ENCODE measurements at places on chromosomes 6 and 20.
A peak's percentile ranks its signal among the peaks of the same experiment; 100 is the strongest.

GRCh38 chr20:61185841-61186601 is 66.0 kb upstream of the CDH4 start:
- peak; percentile 37 for DNase-seq

DNA sequence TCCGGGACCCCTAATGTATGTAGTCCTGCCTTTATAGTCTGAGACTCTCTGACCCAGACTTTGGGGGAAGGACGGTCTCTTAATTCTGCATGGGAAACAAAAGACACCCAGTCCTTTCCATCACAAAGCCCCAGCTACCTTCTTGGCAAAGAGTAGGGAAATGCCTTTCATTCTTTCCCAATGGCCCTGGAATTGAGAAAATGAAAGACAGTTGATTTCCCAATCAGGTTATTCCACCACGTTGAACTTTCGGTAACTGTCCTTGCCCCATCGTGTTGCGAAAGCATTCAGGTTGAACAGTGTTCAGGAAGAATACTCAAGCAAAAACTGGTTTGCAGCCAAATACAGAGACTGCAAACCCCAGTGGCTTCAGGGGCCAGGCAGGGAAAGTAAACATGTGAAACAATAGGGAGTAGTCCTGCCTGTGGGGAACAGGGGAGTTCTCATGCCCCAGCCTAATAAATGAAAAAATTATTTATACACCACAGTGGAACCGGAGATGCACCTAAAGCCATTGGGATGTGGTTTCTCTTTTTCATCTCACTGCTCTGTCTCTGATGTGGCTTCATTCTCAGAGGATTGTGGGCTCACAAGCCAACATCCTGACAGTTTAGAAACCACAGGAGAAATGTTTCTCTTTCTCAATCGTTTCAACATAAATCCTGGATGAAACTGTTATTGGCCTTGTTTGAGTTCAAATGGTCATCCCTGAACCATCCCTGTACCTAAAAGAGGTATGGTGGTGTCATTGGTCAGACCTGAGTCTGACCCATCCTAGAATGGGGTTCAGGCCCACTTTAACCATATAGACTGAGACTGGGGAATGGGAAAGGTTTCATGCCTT is 44.2 kb upstream of the SLC9A8 start:
- DNase-seq, result peak; percentile 53

GRCh38 chr20:11888648-11889047 is 29.0 kb upstream of the BTBD3 start:
- no peak for DNase-seq

DNA sequence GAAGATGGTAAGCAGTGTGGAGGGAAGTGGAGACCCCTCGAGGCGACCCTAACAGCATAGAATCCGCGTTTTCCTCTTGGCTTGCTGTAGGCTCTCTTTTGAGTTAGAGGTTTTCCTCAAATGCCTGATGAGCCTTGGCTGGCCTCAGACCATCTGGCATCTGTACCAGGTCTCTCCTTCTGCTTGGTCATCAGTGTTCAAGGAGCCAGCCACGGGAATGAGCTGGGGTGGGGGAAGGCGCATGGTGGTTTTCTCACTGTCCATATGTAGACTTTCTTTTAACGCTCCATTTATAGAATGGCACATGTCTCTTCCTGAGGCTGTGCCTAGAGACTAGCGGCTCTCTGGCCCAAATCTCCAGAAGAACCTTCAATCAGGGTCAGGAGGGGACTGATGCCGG is 8.1 kb upstream of the GUCA1A start:
- no peak for DNase-seq

- no peak for DNase-seq
Measured at GRCh38 chr20:57066126-57066900, 200.1 kb downstream of the BMP7 start.

DNA sequence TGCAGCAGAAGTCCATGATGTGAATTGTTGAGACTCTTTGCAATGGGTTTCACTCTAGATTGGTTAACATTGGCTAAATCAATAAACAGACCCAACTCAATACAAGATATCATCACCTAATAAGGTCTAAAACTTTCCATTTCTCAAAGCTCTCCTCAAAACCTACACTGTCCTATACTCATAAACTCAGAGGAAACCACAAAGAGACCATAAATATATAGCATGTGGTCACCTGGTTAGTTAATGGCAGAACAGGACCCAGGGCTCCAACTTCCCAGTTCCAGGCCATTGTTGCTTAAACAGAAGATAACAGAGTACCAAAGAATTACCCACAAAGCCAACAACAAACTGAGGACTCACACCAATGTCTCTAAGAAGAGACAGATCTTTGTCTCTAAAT is 12.0 kb downstream of the RTN4IP1 start:
- DNase-seq, result no peak

- DNase-seq, result no peak
Measured at GRCh38 chr6:148223424-148223842, 119.2 kb upstream of the SASH1 start.

GRCh38 chr20:20198011-20198410 is 145.7 kb downstream of the CFAP61 start:
- no peak for DNase-seq

DNA sequence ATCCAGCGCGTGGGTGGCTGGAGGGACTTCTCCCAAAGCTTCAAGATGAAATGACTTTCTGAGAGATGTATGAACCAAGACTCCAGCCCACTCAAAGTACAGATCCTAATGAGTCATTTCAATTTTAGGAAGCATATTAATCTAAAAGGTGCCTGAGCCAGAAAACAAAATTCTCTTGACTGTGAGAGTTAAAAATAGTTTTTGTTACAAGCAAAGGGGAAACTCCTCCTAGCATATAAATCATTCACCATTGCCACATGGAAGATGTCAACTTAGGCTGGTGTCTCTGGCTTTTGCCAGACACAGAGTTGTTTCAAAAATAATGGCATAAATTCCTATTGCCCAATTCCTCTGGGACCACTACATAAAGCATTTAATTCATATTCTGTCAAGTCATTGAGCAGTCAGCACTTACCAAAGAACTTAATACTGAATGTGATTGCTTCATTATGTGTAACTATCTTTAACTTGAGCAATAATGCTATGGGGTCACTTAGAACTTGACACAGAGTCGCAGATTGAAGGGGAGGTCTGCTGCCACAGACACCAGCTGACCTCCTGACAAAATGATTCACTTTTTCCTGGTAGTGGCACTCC is 280.6 kb downstream of the SLC35F1 start:
- no peak for DNase-seq

- no peak for DNase-seq
Measured at GRCh38 chr20:32966881-32967781, 37.1 kb downstream of the SUN5 start.

GRCh38 chr20:235891-236290 is 8.8 kb downstream of the DEFB129 start:
- peak; percentile 12 for DNase-seq

GRCh38 chr6:36766399-36766945 is 68.8 kb downstream of the RAB44 start:
- no peak for DNase-seq

GRCh38 chr6:133312006-133312405 is 70.8 kb downstream of the EYA4 start:
- DNase-seq, result no peak

- no peak for DNase-seq
Measured at GRCh38 chr6:2890976-2891767, 11.9 kb downstream of the SERPINB9 start.

- no peak for DNase-seq
Measured at GRCh38 chr6:75418233-75418632, 75.4 kb downstream of the FILIP1 start.

DNA sequence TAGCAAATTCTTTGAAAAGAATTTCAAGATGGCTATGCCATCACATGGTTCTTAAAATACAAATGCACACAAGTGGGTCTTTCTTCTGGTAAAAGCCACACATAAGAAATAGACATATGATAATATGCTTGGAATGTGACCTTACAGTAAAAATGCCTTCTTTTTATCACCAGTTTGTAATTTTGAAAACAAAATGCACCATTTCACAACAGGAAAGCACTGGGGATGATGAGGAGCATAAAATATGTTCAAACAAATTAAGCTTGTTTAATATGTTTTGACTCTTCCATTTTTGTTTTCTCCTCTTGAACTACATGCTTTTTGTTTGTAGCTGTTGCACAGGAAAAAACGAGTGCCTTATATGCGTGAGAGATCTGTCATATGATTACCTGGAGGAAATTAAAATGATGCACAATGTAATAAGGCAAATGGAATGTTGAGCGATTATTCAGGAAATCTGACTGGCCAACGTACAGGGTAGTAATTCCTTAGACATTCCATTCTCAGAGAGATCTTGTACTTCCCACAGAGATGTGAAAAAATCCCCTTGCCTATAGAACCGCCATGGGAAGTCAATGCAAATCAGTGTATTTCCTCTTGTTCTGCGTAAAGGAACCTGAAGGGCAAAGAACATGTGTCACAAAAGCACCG is 911.6 kb downstream of the TFAP2A start:
- DNase-seq, result no peak

- DNase-seq, result no peak
Measured at GRCh38 chr6:126947070-126947469, 171.4 kb upstream of the RSPO3 start.

DNA sequence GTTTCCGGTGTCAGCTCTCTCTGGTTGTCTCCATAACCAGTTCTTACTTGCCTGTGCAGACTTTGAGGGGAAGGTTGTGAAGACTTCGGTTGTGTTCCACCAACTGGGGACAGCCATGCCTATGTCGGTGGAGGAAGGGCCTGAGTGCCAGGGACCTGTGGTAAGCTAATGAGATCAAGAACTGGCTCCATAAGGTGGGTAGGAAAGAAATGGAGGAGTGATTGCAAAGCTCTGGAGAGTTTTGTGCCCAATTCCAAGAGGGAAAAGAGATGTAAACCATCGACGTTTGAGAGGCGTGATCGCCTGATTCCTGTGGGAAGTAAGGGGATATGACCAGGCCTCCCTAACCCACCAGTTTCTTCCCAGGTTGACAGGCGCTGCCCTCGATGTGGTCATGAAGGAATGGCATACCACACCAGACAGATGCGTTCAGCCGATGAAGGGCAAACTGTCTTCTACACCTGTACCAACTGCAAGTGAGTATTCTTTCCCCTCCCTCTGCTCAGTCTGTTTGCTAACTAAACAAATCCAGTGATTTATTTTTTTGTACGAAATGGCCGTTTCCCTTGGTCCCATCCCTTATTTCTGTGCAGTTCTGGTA is 893 bp downstream of the POLR1H start:
- DNase-seq, result peak; percentile 15

GRCh38 chr20:35226884-35227681 is 593 bp downstream of the MMP24 start:
- DNase-seq, result peak; percentile 11

DNA sequence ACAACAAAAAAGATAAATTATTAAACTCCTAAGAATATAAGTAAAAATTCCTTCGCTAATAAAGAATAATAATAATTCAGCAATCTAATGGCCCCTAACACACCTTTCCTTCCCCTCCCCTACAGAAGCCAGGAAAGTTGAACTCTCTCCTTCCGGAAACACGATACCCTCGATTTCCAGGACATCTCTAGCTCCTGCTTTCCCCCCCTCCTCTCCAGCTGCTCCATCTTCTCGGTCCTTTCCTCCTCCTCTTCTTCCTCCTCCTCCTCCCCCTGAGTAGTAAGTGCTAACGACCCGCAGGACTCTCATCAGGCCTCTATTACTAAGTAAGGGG is 603 bp downstream of the TASP1 start:
- peak; percentile 32 for DNase-seq

DNA sequence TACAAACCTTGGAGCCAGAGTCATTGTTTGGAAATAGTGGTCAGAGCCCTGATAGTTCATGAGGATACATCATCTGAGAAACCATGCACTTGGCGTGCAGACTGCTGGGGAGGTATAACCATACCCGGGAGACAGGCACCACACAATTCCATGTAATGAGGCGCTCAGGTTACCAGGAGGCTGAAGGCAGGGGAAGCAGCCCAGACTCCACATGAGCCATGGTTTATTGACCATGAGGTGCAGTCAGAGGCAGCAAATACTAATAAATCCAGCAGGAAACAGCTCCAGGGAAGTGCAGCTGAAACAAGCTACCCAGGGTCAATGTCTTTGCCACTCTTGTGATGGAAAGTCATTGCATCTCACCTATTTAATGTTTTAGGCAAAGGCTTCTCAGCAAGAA is 156.0 kb downstream of the TBC1D7 start:
- no peak for DNase-seq

- DNase-seq, result no peak
Measured at GRCh38 chr20:7291323-7291943, 523.9 kb downstream of the BMP2 start.

- DNase-seq, result no peak
Measured at GRCh38 chr6:85913001-85913400, 270.3 kb upstream of the SYNCRIP start.

GRCh38 chr6:27130668-27131428 is 116.7 kb upstream of the PRSS16 start:
- DNase-seq, result no peak

DNA sequence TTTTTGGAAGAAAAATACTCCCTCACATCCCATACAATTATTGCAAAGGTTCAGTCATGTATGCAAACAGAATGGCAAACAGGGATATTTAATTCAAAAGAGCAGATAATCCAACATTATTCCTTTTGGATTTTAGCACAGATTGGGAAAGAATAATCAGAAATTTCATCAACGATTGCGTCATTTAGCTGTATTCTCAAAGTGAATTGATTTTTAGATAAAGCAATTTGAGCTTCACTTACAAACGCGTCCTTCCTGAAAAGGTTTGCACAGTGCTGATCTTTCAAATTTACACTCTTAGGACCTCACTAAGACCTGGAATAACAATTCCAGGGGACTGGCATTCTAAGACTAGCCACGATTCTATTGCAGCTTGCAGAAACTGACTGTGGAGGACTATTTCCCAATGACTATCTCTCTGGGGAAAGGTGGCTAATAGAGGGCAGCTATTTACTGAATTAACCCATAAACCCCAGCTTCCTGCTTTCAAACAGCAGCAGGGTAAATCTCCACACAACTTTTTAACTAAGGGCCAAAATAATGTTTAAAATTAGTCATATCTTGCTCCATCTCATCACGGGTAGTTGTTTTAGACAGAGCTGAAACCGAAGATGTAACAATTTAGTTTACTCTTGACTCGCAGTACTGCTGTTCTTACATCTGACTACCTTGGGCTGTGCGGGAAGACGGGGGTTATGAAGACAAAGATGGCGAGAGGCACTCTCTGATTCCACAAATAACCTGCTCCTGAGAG is 131.2 kb upstream of the FAM184A start:
- DNase-seq, result no peak

GRCh38 chr6:138538390-138539031 is 39.2 kb upstream of the NHSL1 start:
- DNase-seq, result no peak

- DNase-seq, result no peak
Measured at GRCh38 chr6:80449726-80450125, 343.3 kb downstream of the BCKDHB start.

GRCh38 chr6:150372051-150372450 is 3.2 kb downstream of the IYD start:
- no peak for DNase-seq

GRCh38 chr6:33959329-33959651 is 155.5 kb upstream of the MLN start:
- DNase-seq, result no peak

GRCh38 chr20:18533491-18533890 is 25.8 kb downstream of the SEC23B start:
- DNase-seq, result no peak

GRCh38 chr6:33075208-33075567 is 602 bp upstream of the HLA-DPB1 start:
- DNase-seq, result no peak
